Heart left ventricle (tissue), 16 donors: ENCODE measurements at places on chromosomes 11 and 22. TPM values are rescaled to one million over a fixed set of nuclear protein-coding genes. Genes with fewer than 3 reads are reported as not detected.

DNA sequence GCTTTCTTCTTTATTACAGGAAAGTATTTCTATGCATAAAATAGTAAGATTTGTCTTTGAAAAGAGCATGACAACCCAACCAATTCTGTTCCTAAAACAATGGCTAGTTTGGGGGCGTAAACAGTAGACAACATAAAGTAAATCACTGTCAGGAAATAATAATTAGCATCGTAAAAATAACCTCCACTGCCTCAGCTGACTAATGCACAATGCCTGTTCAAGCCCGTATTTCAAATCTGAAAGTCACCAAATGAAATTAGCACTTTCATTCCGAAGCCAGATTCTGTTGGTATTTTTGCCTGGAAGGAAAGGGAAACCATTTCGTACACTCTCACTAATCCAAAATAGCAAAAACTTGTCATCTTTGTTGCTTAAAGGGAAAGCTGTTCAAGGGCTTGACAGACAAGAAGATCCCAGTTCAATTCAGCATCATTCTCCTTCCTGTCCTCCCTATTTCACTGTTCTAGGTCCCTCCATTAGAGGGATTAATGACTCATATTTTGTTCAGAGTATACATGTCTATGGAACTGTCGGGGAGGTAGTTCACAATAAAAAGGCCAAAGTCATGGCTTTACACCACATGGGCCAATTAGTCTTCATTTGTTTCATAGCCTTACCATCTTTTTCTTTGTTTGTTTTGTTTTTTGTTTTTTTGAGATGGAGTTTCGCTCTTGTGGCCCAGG is 154.7 kb downstream of the CADM1 start:
- H3K4me3 ChIP-seq = no peak overlapping the region
- no peak for DNase-seq
- no peaks in the 10 kb centered on the region for H3K36me3 ChIP-seq
- peaks cover 9% of the 10 kb centered on the region for H3K4me1 ChIP-seq

- H3K27ac ChIP-seq = no peak overlapping the region
- H3K27me3 ChIP-seq = no peaks in the 10 kb centered on the region
- no peaks in the 10 kb centered on the region for H3K4me1 ChIP-seq
- H3K4me3 ChIP-seq = no peak overlapping the region
These were observed 48.2 kb upstream of the MYEOV start for GRCh38 chr11:69245491-69246345.

- H3K27me3 ChIP-seq = no peaks in the 10 kb centered on the region
- H3K4me1 ChIP-seq = no peaks in the 10 kb centered on the region
- no peaks in the 10 kb centered on the region for H3K36me3 ChIP-seq
- no peak overlapping the region for H3K4me3 ChIP-seq
These were observed 21.7 kb downstream of the CAVIN3 start for GRCh38 chr11:6298605-6299004.

GRCh38 chr22:43582394-43582793 is 170.6 kb downstream of the MPPED1 start:
- no peaks in the 10 kb centered on the region for H3K36me3 ChIP-seq
- H3K4me3 ChIP-seq = no peak overlapping the region
- no peak for DNase-seq
- no peaks in the 10 kb centered on the region for H3K4me1 ChIP-seq

DNA sequence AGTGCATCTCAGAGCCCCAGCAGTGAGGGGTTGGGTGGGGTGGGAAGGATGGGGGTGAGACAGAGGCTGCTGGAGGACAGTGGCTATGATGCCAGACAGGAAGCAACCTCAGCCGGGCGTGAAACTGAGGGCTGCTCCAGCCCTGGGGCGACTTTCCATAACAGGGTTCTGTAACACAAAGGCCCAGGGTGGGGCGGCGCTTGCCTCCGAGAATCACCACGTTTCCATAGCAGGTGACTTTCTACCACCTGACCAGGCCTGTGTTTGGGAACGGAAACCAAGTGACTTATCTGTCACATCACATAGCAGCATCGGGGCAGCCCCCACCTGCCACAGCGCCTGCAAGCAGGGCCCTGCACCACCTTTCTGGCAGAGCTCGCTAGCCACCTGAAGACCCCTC is 85.8 kb downstream of the TRMU start:
- no peak for DNase-seq
- H3K27me3 ChIP-seq = no peaks in the 10 kb centered on the region
- H3K36me3 ChIP-seq = no peaks in the 10 kb centered on the region
- no peak overlapping the region for H3K4me3 ChIP-seq
- H3K4me1 ChIP-seq = peaks cover 7% of the 10 kb centered on the region
- H3K27ac ChIP-seq = no peak overlapping the region

DNA sequence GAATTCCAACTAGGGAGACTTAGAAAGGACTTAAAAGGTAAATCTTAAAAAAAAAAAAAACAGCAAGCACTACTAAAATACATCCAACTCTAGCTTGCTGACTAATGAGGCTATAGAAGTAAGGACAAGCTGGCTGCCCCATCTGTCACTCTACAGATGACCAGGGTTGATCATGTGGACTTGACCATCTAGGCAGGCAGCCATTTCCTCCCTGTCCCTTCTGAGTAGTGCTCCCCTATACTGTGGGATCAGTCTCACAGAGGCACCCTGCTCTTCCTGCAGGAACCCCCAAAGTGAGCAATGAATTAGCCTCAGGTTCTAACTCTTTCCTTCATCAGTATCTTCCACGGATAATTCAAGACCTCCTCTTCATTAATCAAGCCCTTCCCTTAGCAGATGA is 12.3 kb downstream of the SLC1A2 start:
- H3K27ac ChIP-seq = no peak overlapping the region
- no peak overlapping the region for H3K4me3 ChIP-seq
- H3K27me3 ChIP-seq = no peaks in the 10 kb centered on the region
- no peak for DNase-seq

GRCh38 chr11:64796757-64797541 is 6.1 kb downstream of the MAP4K2 start:
- H3K4me3 ChIP-seq = no peak overlapping the region
- no peak overlapping the region for H3K27ac ChIP-seq
- H3K27me3 ChIP-seq = no peaks in the 10 kb centered on the region
- no peak for DNase-seq

- no peaks in the 10 kb centered on the region for H3K36me3 ChIP-seq
- H3K27me3 ChIP-seq = no peaks in the 10 kb centered on the region
- no peak overlapping the region for H3K27ac ChIP-seq
- H3K4me3 ChIP-seq = no peak overlapping the region
- H3K4me1 ChIP-seq = no peaks in the 10 kb centered on the region
These were observed 371.5 kb downstream of the RAB38 start for GRCh38 chr11:87803748-87804147.

DNA sequence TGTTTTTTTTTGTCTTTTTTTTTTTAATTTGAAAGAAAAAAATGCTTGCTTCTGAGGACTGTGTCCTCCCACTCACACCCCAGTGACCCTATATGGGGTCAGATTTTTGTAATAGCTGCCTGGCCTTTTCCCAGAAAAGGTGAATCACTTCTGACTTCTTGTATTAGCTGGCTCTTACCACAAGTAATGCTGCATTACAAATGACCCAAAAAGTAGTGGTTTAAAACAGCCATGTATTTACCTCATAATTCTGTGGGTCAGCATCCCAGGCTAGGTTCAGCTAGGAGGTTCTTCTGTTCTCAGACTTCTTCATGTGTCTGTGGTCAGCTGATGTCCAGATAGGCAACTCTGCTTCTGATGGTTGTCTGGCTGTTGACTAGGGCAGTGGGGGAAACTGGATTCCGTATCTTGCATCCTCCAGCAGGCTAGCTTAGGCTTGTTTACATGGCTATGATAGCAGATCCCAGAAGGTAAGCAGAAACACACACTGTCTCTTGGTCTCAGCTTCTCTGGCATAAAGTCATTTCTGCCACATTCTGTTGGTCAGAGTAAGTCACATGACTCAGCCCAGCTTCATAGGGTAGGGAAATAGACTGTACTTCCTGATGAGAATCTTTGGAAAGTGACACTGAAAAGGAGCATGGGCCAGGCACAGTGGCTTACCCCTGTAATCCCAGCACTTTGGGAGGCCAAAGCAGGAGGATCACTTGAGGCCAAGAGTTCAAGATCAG is 19.5 kb downstream of the LHFPL7 start:
- H3K4me3 ChIP-seq = no peak overlapping the region
- H3K36me3 ChIP-seq = no peaks in the 10 kb centered on the region
- H3K4me1 ChIP-seq = no peaks in the 10 kb centered on the region
- no peaks in the 10 kb centered on the region for H3K27me3 ChIP-seq

DNA sequence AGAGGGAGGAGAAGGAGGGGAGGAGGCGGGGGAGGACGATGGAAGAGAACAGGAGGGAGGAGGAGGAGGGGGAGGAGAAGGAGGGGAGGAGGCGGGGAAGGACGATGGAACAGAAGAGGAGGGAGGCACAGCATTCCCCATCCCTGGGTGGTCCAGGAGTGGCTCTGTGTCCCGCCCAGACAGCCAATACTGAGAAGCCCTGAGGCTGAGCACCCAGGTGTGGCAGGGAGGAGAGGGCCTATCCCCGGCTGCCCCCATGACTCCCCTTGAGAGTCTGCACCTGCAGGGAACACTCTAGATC is 717 bp downstream of the MRGPRE start:
- peaks cover 21% of the 10 kb centered on the region for H3K27me3 ChIP-seq
- no peaks in the 10 kb centered on the region for H3K4me1 ChIP-seq

GRCh38 chr11:14079011-14079410 is 116.5 kb downstream of the SPON1 start:
- DNase-seq = no peak
- no peaks in the 10 kb centered on the region for H3K27me3 ChIP-seq
- no peaks in the 10 kb centered on the region for H3K36me3 ChIP-seq
- H3K4me3 ChIP-seq = no peak overlapping the region
- H3K27ac ChIP-seq = no peak overlapping the region
- H3K4me1 ChIP-seq = no peaks in the 10 kb centered on the region

GRCh38 chr11:111098091-111098490 is 147.4 kb upstream of the POU2AF2 start:
- no peaks in the 10 kb centered on the region for H3K36me3 ChIP-seq
- no peaks in the 10 kb centered on the region for H3K27me3 ChIP-seq
- H3K4me3 ChIP-seq = no peak overlapping the region
- DNase-seq = no peak

DNA sequence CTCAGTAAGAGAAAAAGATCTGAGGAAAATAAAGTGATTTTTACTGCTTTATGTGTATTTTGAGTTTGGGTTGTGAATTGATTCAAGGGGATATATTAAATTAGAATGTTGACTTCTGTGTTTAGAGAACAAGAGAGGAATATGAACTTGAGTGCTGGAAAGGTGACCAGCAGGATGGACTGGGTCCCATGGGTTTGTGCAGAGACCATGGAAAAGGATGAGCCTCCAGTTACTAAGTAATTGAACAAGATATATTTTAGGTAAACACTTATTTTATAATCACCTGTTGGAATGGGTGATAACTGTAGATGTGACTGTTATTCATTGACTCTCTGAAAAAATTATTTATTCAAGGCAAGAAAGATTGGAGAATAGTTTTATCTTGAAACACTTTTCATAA is 82.0 kb upstream of the TOP3B start:
- no peaks in the 10 kb centered on the region for H3K36me3 ChIP-seq
- no peak overlapping the region for H3K4me3 ChIP-seq
- no peaks in the 10 kb centered on the region for H3K4me1 ChIP-seq
- no peak for DNase-seq
- H3K27me3 ChIP-seq = no peaks in the 10 kb centered on the region

- H3K4me1 ChIP-seq = peaks cover 68% of the 10 kb centered on the region
- DNase-seq = no peak
- H3K4me3 ChIP-seq = peak overlapping the region; percentile 85
- peaks cover 68% of the 10 kb centered on the region for H3K36me3 ChIP-seq
- H3K27ac ChIP-seq = peak overlapping the region; percentile 37
These were observed 6.0 kb downstream of the NEAT1 start for GRCh38 chr11:65428578-65429067.

DNA sequence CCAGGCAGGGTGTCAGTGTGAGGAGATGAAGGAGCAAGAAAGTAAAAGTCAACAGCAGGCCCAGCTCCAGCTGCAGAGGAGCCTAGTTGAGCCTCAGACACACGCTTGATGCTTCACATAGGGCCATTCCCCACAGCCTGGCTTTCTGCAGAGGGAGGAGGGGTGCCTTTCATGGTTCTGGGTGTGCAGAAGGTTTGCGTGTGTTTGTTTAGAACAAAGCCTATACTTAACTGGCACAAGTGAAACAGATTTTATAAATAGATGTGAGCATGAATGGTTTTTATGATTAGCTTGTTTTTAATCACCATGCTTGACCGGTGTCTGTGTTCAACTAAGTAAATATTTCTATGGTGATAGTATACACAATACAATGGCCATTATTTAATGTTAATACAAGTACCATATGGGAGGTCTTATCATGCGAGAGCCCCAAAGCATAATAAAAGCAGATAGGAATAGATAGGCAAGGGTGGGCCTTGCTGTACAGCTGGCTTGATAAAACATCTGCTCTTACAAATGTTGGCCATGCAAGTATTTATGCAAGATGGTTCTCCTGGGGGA is 290.2 kb downstream of the ETS1 start:
- peak overlapping the region; percentile 76 for H3K27ac ChIP-seq
- H3K4me1 ChIP-seq = peaks cover 64% of the 10 kb centered on the region
- DNase-seq = no peak

DNA sequence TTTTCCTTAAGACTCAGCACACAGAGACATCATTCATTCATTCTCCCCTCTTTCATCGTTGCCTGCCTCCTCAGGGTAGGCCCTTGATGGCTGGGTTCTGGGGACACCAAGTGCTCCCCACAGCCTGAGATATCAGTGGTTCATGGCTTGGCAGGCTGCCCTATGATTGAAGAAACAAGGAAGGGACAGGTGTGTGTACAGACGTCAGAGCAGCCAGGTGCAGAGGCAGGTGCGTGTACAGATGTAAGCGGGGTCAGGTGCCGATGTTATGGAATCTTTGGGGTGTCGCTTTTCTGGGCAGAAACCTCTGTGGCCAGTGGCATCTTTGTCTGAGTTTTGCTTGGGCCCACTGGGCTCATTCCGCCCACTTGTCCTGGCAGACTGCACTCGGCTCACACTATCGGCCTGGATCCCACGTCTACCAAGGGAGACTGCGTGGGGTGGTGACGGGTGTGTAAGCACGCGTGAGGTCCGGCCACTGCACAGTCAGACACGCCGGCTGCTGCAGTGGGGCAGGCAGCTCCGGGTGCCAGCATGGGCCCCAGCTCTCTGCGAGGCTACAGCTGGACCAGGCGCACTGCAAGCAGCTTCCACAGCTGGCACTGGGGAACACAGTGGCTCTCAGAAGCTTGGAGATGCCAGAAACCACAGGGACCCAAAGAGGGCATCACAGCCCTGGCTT is 20.9 kb upstream of the KIAA0930 start:
- no peaks in the 10 kb centered on the region for H3K36me3 ChIP-seq
- H3K27me3 ChIP-seq = no peaks in the 10 kb centered on the region
- H3K27ac ChIP-seq = no peak overlapping the region
- H3K4me1 ChIP-seq = no peaks in the 10 kb centered on the region
- no peak for DNase-seq

The LMF2 gene
- 22.6 TPM for polyA plus RNA-seq

The HIRA gene
- 3.7 TPM for polyA plus RNA-seq

The FGF3 gene
- not detected for polyA plus RNA-seq

The PLAAT2 gene
- polyA plus RNA-seq = 0.38 TPM

The NCAPD3 gene
- polyA plus RNA-seq = 9.8 TPM
